HFF-Myc (cell line): ENCODE measurements at places on chromosomes 5 and 9.

DNA sequence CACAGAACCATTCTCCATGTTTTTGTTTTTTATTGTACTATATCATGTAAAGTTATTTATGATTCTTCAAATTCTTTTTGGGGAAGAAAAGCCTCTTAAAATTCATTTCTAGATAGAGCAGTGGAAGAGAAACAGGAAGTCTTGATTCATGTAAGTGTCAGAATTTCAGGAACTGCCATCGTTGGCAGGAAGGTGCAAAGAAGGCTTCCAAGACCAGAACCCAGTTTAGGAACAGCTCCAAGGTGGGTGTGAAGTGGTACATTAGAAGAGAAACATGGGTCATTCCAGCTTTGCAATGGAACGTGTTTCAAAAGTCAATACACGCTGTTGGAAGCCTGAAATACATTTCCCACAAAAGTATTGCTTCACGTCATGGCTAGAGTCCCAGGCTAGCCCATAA lies 14.8 kb downstream of the SAXO1 start:
- DNase-seq: no peak

DNA sequence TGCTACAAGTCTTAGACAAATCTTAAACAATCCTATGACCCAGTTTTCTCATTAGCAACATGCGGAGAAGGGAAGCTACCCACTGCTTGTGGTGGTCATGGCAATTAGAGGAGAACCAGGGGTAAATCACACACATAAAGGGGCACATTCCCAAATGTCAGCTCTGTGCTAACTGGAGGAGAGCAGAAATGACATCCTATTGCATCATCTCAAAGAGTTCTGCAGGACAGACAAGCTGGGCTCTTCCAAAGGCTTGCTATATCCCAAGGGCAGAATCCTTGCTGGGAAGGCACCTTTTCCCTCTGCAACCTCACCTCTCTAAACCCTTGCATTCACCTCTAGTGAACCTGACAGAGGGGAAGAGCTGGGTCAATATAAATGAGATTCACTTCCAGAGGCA lies 17.0 kb upstream of the WWC1 start:
- DNase-seq: no peak

- no peak for DNase-seq
Observed at GRCh38 chr9:116275418-116276195, 122.0 kb downstream of the PAPPA start.

GRCh38 chr5:125554355-125554754 lies 807.9 kb upstream of the ZNF608 start:
- DNase-seq: no peak

- DNase-seq: no peak
Observed at GRCh38 chr9:137202966-137203365, 2.4 kb upstream of the TPRN start.
